ENCODE measurements at places on chromosomes 1 and 21. TPM values are rescaled to one million over a fixed set of nuclear protein-coding genes. Genes with fewer than 3 reads are reported as not detected.

The TSSK3 gene
- total RNA-seq = not detected

The FAM167B gene
- 0.35 TPM for total RNA-seq

The SH3D21 gene
- 2.1 TPM for total RNA-seq

The OXCT2 gene
- not detected for total RNA-seq

The SMIM1 gene
- 1.7 TPM for total RNA-seq

The FMN2 gene
- 5.2 TPM for total RNA-seq

The OR2L3 gene
- not detected for total RNA-seq

The LRRC38 gene
- not detected for total RNA-seq

The KIF21B gene
- 1.4 TPM for total RNA-seq

The ZNF683 gene
- not detected for total RNA-seq

The CASQ1 gene
- total RNA-seq = not detected

The ECM1 gene
- 67.0 TPM for total RNA-seq

The CFAP74 gene
- not detected for total RNA-seq

The PTAFR gene
- 1.2 TPM for total RNA-seq

The CLCA1 gene
- total RNA-seq = not detected

The CHD5 gene
- not detected for total RNA-seq

The PTGFR gene
- total RNA-seq = 1.4 TPM

The OR2W3 gene
- total RNA-seq = not detected

The GRHL3 gene
- not detected for total RNA-seq

The OLIG2 gene
- total RNA-seq = not detected

The HEYL gene
- total RNA-seq = not detected

The HTR6 gene
- not detected for total RNA-seq

The EPS15 gene
- 57.9 TPM for total RNA-seq

The CAPN9 gene
- total RNA-seq = not detected

The SLC30A1 gene
- total RNA-seq = 4.6 TPM

The S100A7 gene
- total RNA-seq = not detected

The HSD3B2 gene
- total RNA-seq = not detected

The GPR25 gene
- total RNA-seq = not detected

The CRYBG2 gene
- not detected for total RNA-seq

The LCE6A gene
- not detected for total RNA-seq

The SLC25A44 gene
- 15.2 TPM for total RNA-seq

The PRAMEF17 gene
- total RNA-seq = not detected

The OR2T11 gene
- total RNA-seq = not detected

The PKP1 gene
- total RNA-seq = not detected

The FNDC10 gene
- 0.86 TPM for total RNA-seq

The ZNF672 gene
- 11.8 TPM for total RNA-seq

The SVBP gene
- 9.7 TPM for total RNA-seq

The BRDT gene
- total RNA-seq = not detected

The ANGPTL1 gene
- total RNA-seq = 6.9 TPM

The HFM1 gene
- not detected for total RNA-seq

The CFHR1 gene
- total RNA-seq = 0.29 TPM

The LCE1C gene
- not detected for total RNA-seq

The CYP4Z1 gene
- total RNA-seq = not detected

The COL18A1 gene
- total RNA-seq = 27.8 TPM

The TMEM200B gene
- 21.0 TPM for total RNA-seq

The CYP4A11 gene
- total RNA-seq = not detected

The PPFIA4 gene
- not detected for total RNA-seq

The KCNAB2 gene
- 8.4 TPM for total RNA-seq

The KLHL17 gene
- total RNA-seq = 3.5 TPM

The NKAIN1 gene
- total RNA-seq = not detected

The KRTAP6-2 gene
- not detected for total RNA-seq

The HSD17B7 gene
- total RNA-seq = 54.6 TPM
